NCI-H2171 (cell line): ENCODE measurements at places on chromosomes 5 and 9.

DNA sequence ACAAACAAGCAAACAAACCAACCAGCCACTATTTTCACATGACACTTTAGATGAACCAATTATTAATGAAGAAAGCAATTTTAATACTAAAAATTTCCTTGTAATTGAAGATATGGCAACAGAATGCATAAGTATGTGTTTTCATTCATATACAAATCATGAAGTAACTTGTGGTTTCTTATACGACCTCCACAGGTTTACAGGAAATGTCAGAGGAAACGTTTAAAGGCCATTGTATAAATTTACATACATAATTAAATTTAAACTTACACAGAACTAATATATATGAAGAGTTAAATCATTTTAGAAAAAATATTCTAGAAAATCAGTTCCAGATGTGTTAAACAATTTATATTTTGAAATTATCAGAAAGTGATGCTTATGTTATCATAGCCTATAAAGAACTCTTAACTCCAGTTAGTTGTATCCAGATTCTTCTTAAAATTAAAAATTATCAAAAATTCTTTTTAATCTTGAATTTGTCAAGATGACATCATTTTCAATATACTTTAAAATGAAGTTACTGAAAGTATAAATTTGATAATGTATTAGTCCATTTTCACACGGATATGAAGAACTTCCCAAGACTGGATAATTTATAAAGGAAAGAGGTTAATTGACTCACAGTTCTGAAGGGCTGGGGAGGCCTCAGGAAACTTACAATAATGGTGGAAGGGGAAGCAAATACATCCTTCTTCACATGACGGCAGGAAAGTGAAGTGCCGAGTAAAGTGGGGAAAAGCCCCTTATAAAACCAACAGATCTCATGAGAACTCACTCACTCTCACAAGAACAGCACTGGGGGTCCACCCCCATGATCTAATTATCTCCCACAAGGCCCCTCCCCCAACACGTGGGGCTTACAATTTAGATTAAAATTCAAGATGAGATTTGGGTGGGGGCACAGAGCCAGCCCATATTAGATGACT lies 192.0 kb downstream of the PIK3R1 start:
- no peak for DNase-seq

DNA sequence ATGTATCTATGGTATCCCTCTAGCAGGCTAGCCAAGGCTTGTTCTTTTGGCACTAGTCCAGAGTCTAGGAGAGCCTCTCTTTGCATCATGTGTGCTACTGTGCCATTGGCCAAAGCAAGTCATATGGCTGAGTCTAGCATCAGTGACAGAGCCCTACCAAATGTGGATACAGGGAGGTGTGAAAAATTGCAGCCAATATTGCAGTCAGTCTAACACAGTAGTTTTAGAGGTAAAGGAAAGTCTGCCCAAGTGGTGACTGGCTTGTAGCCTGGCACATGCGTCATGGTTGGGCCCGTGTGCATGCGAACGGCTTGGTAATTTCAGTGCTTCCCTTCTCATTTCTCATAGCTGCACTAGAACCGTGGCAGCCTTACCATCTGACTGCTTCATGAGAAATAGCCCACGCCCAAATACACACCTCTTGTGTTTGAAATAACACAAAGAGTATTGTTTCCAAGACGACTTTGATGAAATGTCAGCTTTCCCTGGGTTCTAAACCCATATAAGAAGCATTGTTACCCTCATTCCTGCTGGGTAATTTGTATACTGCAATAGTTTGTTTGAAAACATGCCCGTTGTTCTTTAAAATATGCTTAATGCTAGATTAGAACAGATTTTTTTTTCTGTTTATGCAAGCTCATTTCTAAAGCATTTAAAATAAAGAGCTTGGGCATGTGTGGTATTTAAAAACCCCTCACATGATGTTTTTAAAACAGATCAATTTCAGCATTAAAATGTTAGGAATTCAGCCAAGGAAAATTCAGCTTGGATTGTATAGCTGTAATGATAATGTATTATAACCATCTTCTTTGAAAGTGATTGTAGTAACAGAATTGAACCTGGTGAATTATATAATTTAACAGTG lies 113.2 kb downstream of the TLE4 start:
- DNase-seq, result peak; percentile 13

GRCh38 chr5:98563885-98564653 lies 209.4 kb upstream of the RGMB start:
- DNase-seq, result no peak

DNA sequence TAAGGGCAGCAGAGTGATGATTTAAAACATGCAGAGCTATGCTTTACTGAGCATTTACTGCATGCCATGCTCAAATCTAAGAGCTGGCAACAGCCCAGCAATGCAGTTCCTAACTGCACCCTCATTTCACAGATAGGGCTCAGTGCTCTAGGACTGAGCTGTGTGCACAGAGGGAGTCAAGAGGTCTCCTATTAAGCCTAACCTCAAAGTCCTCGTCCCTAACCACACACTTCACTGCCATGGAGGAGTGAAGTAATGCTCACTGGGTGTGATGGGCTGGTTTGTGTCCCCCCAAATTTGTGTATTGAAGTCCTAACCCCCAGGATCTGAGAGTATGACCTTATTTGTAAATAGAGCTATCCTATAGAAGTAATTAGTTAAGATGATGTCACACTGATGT lies 25.9 kb downstream of the BARX1 start:
- no peak for DNase-seq

DNA sequence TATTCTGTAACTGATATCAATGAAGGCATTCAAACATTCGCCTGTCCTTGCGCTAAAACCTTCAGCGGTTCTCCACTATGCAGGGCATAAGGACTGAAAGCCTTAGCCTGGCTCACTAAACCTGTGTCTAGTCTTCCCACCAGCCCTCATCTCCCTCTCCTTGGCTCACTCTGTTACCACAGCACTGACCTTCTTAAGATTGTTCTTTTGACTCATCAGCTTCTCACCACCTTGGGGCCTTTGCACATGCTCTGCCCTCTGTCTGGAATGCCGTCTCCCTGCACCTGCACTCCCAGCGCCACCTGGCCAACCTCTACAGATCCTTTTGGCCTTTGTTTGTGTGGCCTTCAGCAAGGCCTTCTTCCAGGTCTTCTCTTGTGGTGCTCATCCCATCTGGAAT lies 131.8 kb upstream of the IER5L start:
- DNase-seq, result no peak

- DNase-seq, result no peak
Measured at GRCh38 chr5:132663771-132664695, 6.1 kb downstream of the IL13 start.
